Activated naive CD8-positive, alpha-beta T cell treated with anti-CD3 and anti-CD28 coated beads for 36 hours (primary cell): ENCODE measurements at places on chromosomes 3 and 15. TPM values are rescaled to one million over a fixed set of nuclear protein-coding genes. Genes with fewer than 3 reads are reported as not detected.
A peak's percentile ranks its signal among the peaks of the same experiment; 100 is the strongest.

The PLA2G4B gene
- total RNA-seq, result 2.2 TPM

The TUSC7 gene
- total RNA-seq, result not detected

The CPN2 gene
- total RNA-seq, result not detected

GRCh38 chr15:50055750-50056157, 63.3 kb downstream of the ATP8B4 start:
- no peak for DNase-seq

GRCh38 chr3:186849374-186849975, 7.0 kb downstream of the ADIPOQ start:
- DNase-seq, result no peak

- peak; percentile 60 for DNase-seq
These were observed 28.7 kb downstream of the CMTM7 start for GRCh38 chr3:32420126-32421038.

DNA sequence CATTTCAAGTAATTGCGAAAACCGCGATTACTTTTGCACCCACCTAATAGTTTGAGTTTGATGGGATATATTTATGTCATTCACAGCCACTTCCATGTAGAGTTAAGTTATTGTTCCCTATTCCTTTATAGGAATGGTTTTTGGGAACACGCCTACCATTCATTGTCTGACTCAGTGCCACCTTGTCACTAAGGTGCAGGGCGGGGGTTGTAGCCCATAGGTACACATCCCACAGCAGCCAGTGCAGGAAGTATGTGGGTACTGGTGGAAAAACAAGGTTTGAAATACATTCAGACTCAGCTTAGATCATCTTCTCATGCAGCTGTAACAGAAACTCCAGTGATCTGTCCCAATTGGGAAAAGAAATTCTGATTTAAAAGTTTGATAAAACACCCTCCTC, 48.2 kb upstream of the CFAP161 start:
- DNase-seq, result no peak

- DNase-seq, result no peak
These were observed 22.7 kb downstream of the XXYLT1 start for GRCh38 chr3:195248281-195248680.

The TLR9 gene
- 1.4 TPM for total RNA-seq

The THPO gene
- not detected for total RNA-seq

DNA sequence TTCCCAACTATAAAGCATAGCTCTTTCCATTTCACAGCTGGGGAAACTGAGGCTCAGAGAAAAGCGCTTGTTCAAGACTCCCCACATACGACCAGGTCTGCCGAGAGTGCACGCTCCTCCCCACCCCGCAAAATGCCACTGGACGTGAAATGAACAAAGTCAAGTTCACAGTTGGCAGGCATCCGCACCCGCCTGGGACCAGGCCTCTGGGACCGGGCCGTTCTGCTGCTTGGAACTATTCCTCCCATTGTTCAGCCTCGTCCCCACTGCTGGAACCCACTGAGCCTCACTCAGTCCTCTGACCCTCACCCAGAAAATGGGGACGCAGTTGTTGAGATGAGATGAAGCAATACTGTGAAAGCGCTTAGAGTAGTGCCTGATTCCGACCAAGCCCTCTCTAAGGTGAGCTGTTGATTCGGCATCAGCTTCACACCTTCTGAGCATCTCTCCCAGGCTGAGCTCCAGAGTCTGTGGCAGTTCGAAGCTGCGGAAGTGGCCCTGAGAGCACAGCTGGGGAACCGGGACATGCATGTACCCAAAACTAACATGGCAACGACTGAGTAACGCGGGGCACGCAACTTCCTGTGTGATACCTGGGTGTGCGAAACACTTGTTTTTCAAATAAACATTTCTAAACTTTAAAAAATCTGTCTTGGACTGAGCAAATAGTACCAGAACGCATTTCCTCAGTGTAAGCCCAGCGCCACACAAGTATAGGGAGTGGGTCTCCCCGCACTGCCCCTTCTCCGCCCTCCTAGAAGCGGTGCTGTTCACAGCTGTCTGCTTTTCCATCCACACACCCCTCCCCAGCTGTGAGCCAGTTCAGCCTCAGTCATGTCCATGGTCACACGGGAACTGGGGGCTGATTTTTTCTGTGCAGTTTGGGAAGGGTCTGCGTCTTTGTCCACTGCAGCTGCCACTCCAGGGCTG, 93.4 kb downstream of the CHSY1 start:
- no peak for DNase-seq

The PLCB2 gene
- 43.6 TPM for total RNA-seq

- no peak for DNase-seq
These were observed 41.6 kb downstream of the ZBTB11 start for GRCh38 chr3:101635345-101635744.

- DNase-seq, result no peak
These were observed 6.2 kb upstream of the CCDC80 start for GRCh38 chr3:112647122-112647521.

DNA sequence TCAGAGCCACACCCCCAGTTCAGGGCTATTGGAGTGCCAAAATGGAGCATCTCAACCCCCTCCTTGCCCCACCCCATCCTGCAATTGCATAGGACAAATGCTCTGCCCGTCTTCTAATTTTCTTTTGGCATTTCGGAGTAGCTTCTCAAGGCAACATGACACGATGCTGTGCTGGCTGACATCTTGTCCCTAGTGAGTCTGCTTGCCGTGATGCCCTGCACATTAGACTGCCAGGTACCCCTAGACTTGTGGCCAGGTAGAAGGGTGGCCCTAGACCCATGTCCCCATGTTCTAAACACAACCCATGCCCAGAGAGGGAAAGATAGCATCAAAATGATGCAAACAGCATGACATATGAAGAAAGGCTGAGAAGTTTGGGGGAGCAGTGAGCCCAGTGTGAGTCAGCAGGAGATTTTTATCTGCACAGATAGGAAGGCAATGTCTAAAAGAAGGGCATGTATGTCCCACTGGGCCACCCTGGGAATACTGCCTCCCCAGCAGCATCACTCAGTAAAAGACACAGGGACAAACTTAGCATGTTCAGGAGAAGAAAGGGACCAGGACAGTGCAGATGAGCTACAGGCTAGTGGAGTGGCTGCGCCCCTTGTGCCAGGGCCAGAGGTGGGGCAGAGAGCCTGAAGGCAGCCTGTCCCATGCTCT, 36.8 kb downstream of the CA12 start:
- DNase-seq, result no peak

GRCh38 chr3:171311784-171312183, 148.4 kb downstream of the TNIK start:
- DNase-seq, result peak; percentile 4

DNA sequence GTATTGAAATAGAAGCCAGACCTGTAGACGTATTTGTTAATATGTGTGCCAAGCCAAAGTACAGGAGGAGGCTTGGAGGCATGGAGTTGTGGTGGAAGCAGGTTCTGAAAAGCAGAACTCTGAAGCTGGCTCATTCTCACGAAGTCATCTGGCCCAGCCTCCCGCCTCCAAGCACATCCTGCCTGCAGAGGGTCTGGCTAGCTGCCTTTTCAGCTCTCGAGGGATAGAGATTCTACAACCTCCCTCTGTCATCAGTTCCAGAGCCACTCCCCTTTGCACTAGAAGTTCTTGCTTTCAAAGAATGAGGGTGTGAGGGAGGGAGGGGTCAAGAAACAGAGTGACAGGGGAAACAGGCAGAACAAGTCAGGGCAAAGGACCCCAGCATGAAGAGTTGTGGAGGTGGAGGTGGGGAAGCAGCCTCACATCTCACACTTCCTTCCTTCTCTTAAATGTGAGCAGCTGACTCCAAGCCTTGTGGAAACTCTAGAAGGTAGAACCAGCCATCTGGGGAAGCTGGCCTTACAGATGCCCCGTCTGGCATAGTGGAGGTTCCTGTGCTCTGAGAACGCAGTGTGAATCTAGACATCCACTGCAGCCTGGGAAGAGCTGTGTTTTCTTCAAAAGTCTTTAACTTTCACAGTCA, 95.3 kb downstream of the SLC49A4 start:
- DNase-seq, result no peak

DNA sequence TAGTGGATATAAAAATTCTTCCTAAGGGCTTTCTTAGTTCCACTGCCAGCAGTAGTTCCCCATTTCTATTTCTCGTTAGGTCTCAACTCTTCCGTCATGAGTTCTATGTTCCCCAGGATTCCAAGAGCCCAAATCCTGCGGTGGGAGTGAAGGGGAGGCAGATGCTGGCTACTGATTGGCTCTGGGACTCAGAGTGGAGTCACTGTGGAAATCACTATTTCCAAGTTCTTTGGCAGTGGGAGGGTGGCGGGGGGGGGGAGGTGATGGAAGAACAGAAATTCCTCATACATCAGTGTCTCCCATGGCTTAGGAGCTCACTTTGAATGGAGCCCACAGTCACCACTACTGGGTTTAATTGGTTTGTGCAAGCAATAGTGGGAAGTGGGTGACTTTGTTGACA, 5.6 kb downstream of the CCR1 start:
- no peak for DNase-seq

The PDCD10 gene
- total RNA-seq, result 78.7 TPM

- DNase-seq, result no peak
These were observed 15.2 kb upstream of the CLEC3B start for GRCh38 chr3:45010811-45011333.

The PLSCR2 gene
- total RNA-seq, result not detected

- no peak for DNase-seq
These were observed 42.1 kb downstream of the PRTG start for GRCh38 chr15:55700876-55701275.

DNA sequence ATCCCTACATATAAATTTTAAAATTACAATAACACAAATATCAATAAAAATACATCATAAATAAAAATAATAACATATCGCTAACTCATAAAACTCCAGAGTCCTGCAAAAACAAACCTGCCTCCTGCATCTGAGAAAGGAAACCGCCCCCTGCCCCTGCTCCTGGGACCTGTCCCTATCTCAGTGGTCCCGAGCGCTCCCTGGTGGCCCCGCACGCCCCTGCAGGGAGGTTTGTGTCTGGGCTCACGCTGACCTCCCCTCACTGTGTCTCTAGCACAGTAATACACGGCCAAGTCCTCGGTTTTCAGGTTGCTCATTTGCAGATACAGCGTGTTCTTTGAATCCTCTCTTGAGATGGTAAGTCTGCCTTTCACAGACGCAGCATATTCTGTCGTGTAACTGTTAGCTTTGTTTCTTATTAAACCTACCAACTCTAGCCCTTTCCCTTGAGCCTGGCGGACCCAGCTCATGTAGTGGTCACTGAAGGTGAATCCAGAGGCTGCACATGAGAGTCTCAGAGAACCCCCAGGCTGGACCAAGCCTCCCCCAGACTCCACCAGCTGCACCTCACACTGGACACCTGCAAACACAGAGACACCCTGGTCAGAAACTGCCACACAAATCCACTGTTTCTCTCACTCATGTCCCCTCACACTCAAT, 554.1 kb downstream of the GOLGA6L6 start:
- peak; percentile 6 for DNase-seq

DNA sequence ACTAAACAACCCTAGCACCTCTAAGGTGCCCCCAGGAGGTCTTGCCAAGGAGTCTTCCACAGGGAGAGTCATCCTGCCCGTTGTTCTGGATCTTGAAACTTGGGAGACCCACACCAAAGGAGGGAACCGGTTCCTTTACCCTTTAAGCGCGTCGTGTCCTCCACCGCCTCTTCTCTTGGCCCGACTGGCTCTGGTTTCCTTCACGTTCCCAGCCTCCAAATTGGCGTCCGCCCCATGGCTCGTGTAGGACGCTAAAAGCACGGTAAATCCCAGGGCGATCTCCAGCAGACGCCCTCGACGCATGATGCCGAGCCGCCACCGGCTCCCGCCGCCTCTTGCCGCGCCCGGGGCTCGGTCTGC, 1.1 kb downstream of the FBN1 start:
- no peak for DNase-seq

GRCh38 chr3:15476378-15476777, 45.1 kb downstream of the COLQ start:
- DNase-seq, result no peak

The CP gene
- not detected for total RNA-seq

The ELP6 gene
- 51.4 TPM for total RNA-seq

GRCh38 chr3:144244662-144245061, 273.0 kb downstream of the DIPK2A start:
- DNase-seq, result no peak

DNA sequence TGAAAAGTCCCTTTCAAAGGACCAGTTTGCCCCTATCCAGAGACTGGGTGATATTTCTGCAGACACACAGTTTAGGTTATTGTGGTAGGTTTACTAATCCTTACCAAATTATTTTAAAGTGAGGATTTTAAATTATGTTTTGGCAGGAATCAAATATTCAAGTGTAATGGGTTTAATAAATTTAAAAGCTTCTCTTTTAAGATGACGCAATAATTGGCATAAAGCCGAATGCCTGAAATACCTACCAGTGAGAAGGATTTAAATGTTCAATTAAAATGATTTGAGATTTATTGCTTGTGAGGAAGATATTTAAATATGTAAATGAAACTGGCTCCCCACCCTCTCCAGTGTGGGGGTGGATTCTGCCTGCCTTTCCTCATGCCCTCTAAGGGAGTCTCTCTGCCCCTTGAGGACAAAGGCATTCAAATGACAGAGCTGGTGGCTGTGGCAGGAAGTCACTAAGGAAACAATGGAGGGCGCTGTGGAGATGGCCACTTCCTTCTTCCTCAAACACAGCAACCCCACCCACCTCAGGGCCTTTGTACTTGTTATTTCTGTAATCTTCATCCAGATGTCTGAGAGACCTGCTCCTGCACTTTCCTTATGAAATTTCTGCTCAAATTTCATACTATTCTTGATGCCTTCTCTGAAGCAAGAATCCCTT, 131.7 kb downstream of the TNIK start:
- DNase-seq, result peak; percentile 39

GRCh38 chr3:156150434-156151066, 30.2 kb downstream of the KCNAB1 start:
- no peak for DNase-seq

- DNase-seq, result no peak
These were observed 42.9 kb downstream of the DCUN1D1 start for GRCh38 chr3:182937293-182938051.

GRCh38 chr3:63800097-63800496, 19.0 kb upstream of the C3orf49 start:
- no peak for DNase-seq

GRCh38 chr3:147760941-147761340, 351.8 kb downstream of the ZIC1 start:
- no peak for DNase-seq

GRCh38 chr3:159994182-159994581, 5.5 kb downstream of the IL12A start:
- DNase-seq, result no peak

DNA sequence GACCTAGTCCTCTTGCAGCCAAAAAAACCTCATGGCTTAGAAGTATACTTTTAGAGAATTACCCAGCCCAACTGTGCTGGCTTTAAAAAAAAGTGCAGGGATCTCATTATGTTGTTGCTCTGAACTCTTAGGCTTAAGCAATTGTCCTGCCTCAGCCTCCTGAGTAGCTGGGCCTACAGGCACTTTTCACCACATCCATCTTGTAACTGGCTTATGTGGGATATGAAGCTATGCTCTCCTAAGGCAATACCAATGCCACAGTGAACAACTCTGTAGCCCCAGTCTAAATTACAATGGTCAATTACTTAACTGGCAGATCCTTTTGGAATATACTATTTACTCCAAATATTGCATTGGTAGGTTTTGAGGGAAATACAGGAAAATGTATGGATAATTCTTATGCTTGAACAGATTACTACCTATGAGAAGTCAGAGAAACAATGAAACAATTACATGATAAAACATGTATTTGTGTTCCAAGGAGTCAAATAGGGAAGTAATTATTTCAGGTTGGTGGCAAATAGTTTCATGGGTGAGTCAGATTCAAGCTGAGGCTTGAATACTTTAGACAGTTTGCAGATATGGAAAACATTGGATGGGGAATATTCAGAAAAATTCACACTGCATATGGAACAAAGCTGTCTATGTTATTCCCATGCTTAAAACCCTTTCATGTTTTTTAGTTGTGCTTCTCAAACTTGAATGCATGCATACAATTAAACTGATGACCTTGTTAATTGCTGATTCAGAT, 34.6 kb upstream of the GPR149 start:
- DNase-seq, result no peak

The LRRIQ4 gene
- total RNA-seq, result 0.18 TPM

The GPR62 gene
- total RNA-seq, result not detected

The GOLGA6L25 gene
- total RNA-seq, result not detected
